MCF 10A (cell line): ENCODE measurements at places on chromosomes 1 and 21. TPM values are rescaled to one million over a fixed set of nuclear protein-coding genes. Genes with fewer than 3 reads are reported as not detected.

The MARK1 gene
- total RNA-seq = 7.5 and 12.9 TPM in 2 replicates

The PDE4B gene
- total RNA-seq = 2.8 and 3.3 TPM in 2 replicates

The FAM177B gene
- total RNA-seq = 0.74 TPM in 1 of 2 replicates, not detected in the other

The TBX19 gene
- total RNA-seq = 1.6 and 2.4 TPM in 2 replicates

The LYPD8 gene
- total RNA-seq = not detected in 2 replicates

The NPPA gene
- not detected in 2 replicates for total RNA-seq

The LHX8 gene
- not detected in 2 replicates for total RNA-seq

The OR2T29 gene
- total RNA-seq = not detected in 2 replicates

The KRTAP19-4 gene
- total RNA-seq = not detected in 2 replicates

The HRNR gene
- total RNA-seq = not detected in 2 replicates

The SPATA17 gene
- 4.5 and 11.0 TPM in 2 replicates for total RNA-seq

The HSD3B1 gene
- not detected in 2 replicates for total RNA-seq

The OVAAL gene
- not detected in 2 replicates for total RNA-seq

The SERPINC1 gene
- total RNA-seq = not detected in 2 replicates

The FMO1 gene
- total RNA-seq = not detected in 2 replicates

The AKR7A3 gene
- 0.40 and 0.69 TPM in 2 replicates for total RNA-seq

The PTGER3 gene
- not detected in 2 replicates for total RNA-seq

The RGS5 gene
- 12.9 and 14.1 TPM in 2 replicates for total RNA-seq

The TINAGL1 gene
- 2.7 and 2.9 TPM in 2 replicates for total RNA-seq

The BGLAP gene
- total RNA-seq = 1.9 and 2.6 TPM in 2 replicates

The CASZ1 gene
- total RNA-seq = 11.1 and 13.2 TPM in 2 replicates
